NCI-H1048 (cell line): ENCODE measurements at places on chromosomes 5 and 9.
A peak's percentile ranks its signal among the peaks of the same experiment; 100 is the strongest.

- no peak for DNase-seq
Observed at GRCh38 chr9:14788846-14789245, 66.3 kb upstream of the CER1 start.

DNA sequence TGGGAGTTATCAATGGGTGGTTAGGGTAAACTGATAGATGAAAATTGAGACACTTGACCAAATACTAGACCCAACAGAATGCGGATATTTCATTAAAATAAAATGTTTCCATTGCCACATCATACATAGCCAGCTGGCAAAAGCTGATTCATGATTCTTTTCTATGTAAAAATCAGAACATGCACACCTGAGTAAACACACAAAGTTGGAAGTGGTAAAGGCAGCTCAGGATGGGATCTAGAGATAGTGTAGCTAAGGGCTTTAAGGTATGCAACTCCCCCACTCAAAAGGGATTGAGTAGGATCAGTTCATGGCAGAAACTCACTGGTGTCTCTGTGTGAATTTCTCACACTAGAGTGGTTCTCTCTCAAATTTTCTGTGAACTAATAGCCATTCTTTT, 541.1 kb upstream of the GRAMD2B start:
- no peak for DNase-seq

GRCh38 chr5:52915176-52915875, 73.8 kb upstream of the ITGA2 start:
- peak; percentile 2 for DNase-seq

- no peak for DNase-seq
Observed at GRCh38 chr5:78671609-78672008, 23.0 kb upstream of the LHFPL2 start.

- DNase-seq, result no peak
Observed at GRCh38 chr5:134609232-134609851, 23.3 kb downstream of the SAR1B start.

DNA sequence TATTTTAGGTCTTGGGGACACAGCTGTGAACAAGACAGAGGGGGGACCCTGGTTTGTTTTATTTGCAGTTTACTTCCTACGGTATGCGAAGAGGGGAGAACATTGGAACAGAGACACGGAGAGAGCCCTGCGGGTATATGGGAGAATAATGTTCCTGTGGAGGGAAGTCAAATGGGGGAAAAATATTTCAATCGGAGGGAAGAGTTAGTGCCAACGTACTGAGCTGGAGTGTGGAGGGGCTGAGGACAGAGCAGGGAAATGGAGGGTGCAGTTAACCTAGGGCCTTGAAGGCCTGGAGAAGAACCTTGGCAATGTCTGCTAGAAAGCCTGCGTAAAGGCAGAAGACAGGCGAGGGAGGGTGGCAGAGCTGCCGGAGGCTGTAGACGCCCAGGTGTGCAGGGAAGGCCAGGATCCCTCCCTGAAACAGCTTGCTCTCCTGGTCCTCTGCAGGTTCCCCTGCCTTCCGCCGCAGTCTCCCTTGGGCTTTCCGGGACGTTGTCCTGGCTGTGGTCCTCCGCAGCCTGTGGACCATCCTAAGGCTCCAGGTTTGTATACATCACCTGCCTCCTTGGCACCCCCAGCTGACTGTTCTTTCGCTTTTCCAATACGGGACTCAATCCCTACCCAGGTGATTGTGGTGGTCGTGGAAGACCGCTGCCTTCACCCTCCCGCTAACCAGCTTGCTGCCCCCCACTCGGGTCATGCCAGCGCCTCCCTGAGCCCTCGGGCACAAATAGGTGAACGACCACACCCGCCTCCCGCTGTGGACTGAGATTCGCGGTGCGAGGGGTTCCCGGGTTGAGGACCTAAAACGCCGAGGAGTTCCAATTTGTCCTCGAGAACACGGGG, 1.9 kb upstream of the RACK1 start:
- DNase-seq, result no peak

DNA sequence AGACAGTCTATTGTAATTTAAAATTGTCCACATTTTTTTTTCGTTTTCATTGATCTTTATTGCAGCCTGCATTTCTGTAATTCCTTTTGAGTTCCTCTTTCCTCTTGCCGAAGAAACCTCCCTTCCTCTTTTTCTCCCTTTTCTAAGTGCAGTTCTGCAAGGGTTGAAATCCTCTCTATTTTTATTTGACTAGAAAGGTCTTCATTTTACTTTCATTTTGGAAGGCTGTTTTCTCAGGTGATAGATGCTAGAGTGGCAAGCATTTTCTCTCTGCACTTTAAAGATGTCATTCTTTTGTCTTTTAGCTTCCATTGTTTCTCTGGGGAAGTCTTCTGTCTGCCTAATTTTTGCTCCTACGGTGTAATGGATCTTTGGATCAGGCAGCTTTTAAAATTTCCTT, 248.5 kb downstream of the SMARCA2 start:
- DNase-seq, result no peak

GRCh38 chr9:109906766-109907382, 126.9 kb downstream of the PALM2AKAP2 start:
- no peak for DNase-seq

DNA sequence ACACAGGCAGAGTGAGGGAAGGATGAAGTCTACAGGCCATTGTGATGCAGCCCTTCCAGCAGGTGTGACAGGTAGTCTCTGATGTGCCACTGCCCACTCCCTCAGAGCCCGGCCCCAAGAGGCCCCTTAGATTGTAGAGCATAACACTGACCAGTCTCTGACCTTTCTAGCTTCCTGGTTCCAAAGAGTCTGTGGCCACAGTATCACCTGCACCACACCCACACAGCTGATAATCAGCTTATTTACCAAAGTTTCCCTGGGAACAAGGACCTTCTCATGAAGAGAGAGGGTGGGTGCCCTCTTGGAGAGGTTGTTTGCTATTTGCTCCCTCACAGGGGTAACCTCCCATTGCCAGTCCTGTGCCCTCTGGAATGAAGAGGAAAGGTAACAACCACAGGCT, 11.0 kb upstream of the ACER2 start:
- no peak for DNase-seq

- DNase-seq, result no peak
Observed at GRCh38 chr9:6894135-6894534, 136.4 kb downstream of the KDM4C start.

- no peak for DNase-seq
Observed at GRCh38 chr5:89351975-89352374, 469.0 kb upstream of the MEF2C start.

GRCh38 chr5:100877274-100877673, 25.8 kb downstream of the ST8SIA4 start:
- no peak for DNase-seq

- no peak for DNase-seq
Observed at GRCh38 chr9:123027517-123027916, 6.0 kb upstream of the GPR21 start.

DNA sequence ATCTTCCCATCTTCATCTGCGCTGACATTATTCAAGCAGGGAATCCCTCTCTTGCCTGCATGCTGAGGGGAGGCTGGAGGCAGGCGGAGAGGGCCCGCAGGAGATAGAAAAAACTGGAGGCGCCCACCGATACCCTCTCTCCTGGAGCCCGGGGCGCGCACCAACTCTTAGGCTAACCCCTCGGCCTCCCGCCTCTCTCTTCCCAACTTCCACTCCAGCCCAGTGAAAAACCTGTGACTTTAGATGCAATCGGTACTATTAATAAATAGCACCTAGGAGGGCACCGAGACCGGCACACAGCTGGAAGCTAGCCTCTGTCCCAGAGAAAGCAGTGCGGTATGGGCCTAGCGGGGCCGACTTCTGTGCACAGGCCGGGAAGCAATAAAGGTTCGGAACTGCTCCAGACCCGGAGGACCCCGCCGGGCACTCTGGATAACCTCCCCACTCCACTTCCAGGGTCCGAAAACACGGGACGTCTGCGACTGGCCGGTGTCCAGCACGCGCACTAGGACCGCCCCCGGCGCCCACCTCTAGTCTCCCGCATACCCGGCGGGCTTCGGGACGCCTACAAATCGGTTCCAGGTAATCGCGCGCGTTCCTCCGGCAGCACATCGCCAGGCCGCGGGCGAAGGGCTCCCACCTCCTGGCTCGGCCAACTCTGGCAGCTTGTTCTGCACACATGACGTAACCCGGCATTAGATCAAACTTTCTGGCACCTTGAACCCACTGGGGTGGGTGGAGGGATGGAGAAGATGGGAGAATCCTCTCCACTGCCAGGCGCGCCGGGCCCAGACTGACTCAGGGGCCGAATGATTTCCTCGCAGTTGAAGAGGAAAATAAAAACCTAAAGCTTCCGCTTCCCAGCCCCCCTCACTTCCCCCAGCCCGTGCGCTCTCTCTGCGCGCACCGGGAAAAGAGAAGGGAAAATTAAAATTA, 1.4 kb downstream of the EFNA5 start:
- no peak for DNase-seq

- no peak for DNase-seq
Observed at GRCh38 chr9:5510989-5511388, 658 bp downstream of the PDCD1LG2 start.

- no peak for DNase-seq
Observed at GRCh38 chr5:131959906-131960305, 14.4 kb upstream of the MEIKIN start.

GRCh38 chr5:143759396-143760130, 52.4 kb upstream of the HMHB1 start:
- DNase-seq, result no peak

DNA sequence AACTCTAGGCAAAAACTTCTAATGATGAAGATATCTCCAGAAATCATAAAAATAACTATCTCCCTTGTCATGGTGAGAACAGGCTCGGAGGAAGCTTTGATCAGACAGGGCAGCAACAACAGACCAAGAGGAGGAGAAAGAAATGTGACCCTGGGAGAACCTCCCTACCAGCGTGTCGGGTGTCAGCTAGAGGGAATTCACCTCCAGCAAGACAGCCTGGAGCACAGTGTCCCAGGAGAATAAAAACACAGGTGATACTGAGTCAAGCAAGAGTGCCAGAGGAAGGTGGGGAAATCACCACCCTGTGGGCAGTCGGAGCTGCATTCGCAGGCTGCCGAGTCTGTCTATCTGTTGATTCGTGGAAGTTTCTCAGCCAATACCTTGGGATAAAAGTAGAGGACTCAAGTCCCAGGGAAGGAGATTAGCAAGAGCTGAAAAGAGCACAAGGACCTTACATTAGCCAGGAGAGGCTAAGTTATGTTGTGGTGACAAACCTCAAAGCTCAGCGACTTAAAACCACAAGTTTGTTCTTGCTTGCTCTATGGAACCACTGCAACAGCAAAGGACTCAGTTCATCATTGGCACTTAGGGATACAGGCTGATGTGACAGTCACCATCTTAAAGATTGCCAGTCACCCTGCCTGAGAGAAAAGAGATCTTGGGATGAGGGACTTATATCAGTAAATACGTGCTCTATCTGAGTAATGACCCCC, 598.3 kb downstream of the CCDC171 start:
- DNase-seq, result no peak

DNA sequence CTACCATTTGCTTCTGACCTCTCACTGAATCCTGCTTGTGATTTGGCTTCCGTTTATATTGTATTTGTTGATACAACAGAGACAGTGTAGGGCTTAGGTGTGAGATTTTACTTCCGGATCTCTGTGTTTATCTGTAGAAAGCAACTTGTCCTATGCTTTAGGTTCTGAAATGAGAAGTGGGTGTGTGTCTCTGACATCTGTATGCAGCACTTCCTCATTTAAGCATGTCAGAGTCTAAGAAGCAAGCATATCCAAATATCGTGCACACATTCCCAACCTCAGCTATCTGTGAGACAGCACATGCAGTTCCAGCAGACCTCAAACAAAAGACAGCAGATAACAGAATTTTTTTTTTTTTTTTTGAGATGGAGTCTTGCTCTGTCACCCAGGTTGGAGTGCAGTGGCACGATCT, 16.3 kb downstream of the KLF9 start:
- DNase-seq, result no peak

- peak; percentile 6 for DNase-seq
Observed at GRCh38 chr5:149731617-149732323, 1.7 kb downstream of the PPARGC1B start.

GRCh38 chr9:28820741-28821140, 1247.5 kb upstream of the C9orf72 start:
- DNase-seq, result no peak

DNA sequence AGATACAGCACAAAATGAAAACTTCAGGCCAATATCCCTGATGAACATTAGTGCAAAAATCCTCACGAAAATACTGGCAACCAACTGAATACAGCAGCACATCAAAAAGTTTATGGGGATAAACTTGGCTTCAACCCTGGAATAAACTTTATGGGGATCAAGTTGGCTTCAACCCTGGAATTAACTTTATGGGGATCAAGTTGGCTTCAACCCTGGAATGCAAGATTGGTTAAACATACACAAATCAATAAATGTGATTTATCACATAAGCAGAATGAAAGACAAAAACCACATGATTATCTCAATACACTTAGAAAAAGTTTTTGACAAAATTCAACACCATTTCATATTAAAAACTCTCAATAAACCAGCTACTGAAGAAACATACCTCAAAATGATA, 213.7 kb upstream of the DMRTA1 start:
- no peak for DNase-seq

DNA sequence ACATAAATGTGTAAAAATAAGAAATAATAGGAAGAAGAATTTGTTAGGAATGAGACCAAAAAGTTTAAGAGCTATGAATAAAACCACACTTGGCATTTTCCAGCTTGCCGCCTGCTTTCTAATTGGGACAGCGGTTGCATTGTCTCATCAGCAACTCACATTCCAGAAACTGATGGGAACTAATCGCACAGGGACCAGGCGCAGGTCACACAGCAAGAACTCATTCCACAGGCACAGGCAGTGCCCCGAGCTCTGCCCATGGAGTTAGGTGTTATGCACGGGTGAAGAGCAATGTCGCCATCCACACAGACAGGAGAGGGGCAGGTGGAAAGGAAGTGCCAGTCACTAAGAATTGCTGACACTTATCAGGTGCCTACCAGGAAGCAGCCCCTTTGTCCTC, 279.9 kb downstream of the NSG2 start:
- DNase-seq, result no peak

DNA sequence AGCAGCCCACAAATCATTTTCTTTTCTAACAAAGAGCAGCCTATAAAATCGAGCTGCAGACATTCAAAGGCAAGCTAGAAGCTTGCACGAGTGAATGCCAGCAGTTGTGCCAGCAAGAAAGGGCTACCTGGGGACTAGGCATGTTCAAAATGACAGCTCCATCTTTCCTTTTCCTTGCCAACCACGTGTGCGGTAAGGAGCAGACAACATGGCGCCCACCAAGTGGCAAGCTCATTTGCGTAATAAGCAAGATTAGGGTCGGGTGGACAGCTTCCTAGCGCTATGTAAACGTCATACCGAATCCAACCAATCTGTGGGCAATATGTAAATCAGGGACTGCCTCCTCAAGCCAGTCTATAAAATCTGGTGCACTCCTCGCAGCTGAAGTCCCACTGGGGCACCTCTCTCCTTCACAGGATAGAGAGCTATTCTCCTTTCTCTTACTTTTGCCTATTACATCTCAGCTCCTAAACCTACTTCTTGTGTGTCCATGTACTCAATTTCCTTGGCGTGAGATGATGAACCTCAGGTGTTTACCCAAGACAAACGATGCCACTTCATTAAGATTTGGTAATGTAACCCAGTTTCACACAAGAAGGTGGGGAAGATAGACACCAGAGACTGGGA, 22.5 kb upstream of the SPARC start:
- DNase-seq, result no peak
